Nephron progenitor cell (in vitro differentiated cells): ENCODE measurements at places on chromosomes 12 and 14.

GRCh38 chr12:112239020-112239419, 113.7 kb downstream of the TRAFD1 start:
- no peak for DNase-seq

GRCh38 chr12:107091381-107091780, 2.0 kb downstream of the CRY1 start:
- no peak for DNase-seq

- DNase-seq = no peak
Measured at GRCh38 chr12:128908254-128908653, 55.0 kb downstream of the GLT1D1 start.

DNA sequence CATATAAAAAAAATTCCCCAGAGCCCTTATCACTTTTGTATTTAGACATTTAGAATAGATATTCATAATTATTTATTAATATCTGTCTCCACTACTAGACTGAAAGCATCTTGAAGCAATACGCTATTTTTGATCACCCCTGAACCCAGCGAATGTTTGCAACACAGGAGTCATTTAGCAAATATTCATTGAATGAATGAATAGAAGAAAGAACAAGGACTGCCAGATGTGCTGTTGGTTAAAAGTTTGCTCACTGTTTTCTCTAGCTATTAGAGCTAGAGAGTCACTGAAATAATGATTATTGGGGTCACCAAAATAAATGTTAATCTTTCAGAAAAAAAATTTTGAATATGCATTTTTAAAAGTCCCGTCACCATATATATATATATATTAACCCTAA, 174.3 kb downstream of the ACSS3 start:
- no peak for DNase-seq

DNA sequence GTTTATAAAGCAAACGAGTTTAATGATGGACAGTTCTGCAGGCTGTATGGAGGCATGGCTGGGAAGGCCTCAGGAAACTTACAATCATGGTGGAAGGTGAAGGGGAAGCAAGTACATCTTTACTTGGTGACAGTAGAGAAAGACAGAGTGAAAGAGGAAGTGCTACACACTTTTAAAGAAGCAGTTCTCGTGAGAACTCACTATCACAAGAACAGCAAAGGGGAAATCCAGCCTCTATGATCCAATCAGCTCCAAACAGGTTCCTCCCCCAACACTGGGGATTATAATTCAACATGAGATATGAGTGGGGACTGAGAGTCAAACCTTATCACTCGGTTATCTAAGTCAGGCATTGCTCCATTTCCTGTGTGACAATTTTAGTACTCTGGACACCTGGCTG, 189.9 kb upstream of the CNTN1 start:
- DNase-seq = no peak
